ENCODE measurements at places on chromosomes 12 and 14. TPM values are rescaled to one million over a fixed set of nuclear protein-coding genes. Genes with fewer than 3 reads are reported as not detected.

SYT1 gene
- total RNA-seq = not detected

MYL2 gene
- not detected for total RNA-seq

RIPK3 gene
- total RNA-seq = 0.36 TPM

IFNG-AS1 gene
- not detected for total RNA-seq

GPR84 gene
- total RNA-seq = not detected

P2RX2 gene
- total RNA-seq = not detected

EPYC gene
- not detected for total RNA-seq

ACTR10 gene
- 136 TPM for total RNA-seq

TPH2 gene
- not detected for total RNA-seq

ASCL1 gene
- total RNA-seq = not detected

GDF3 gene
- total RNA-seq = not detected

OLR1 gene
- total RNA-seq = not detected

UBR7 gene
- 9.7 TPM for total RNA-seq

GARIN6 gene
- not detected for total RNA-seq

COX8C gene
- not detected for total RNA-seq

APOF gene
- not detected for total RNA-seq

LRRC9 gene
- not detected for total RNA-seq

CFAP251 gene
- 2.6 TPM for total RNA-seq

NGDN gene
- 24.4 TPM for total RNA-seq

PRB2 gene
- not detected for total RNA-seq

HPD gene
- total RNA-seq = 11.4 TPM

HRK gene
- total RNA-seq = not detected

OR6C2 gene
- total RNA-seq = not detected

SDS gene
- total RNA-seq = not detected

ANKRD33 gene
- not detected for total RNA-seq

HAL gene
- total RNA-seq = not detected

OTUB2 gene
- total RNA-seq = 1.5 TPM

SMCO2 gene
- total RNA-seq = not detected

ZNF384 gene
- 33.4 TPM for total RNA-seq

TOMM20L gene
- not detected for total RNA-seq

DUSP16 gene
- total RNA-seq = 3.2 TPM

FOXN4 gene
- total RNA-seq = not detected

ABCD4 gene
- total RNA-seq = 39.5 TPM

SLCO1C1 gene
- 0.32 TPM for total RNA-seq

CYP46A1 gene
- total RNA-seq = 1.4 TPM

GPR135 gene
- 1.1 TPM for total RNA-seq

TAS2R13 gene
- not detected for total RNA-seq

UBE2N gene
- total RNA-seq = 44.2 TPM

VRTN gene
- total RNA-seq = not detected

PRKAG1 gene
- 62.5 TPM for total RNA-seq

ACOT6 gene
- not detected for total RNA-seq

NID2 gene
- 648 TPM for total RNA-seq

BEST3 gene
- not detected for total RNA-seq

DERA gene
- 29.2 TPM for total RNA-seq

WNT1 gene
- total RNA-seq = not detected

TAS2R46 gene
- total RNA-seq = 0.72 TPM

GLT8D2 gene
- 24.3 TPM for total RNA-seq

GNG2 gene
- total RNA-seq = 32.5 TPM

KRT2 gene
- total RNA-seq = not detected

AQP2 gene
- not detected for total RNA-seq

CLEC14A gene
- 85.9 TPM for total RNA-seq

NANOG gene
- not detected for total RNA-seq

CLEC2B gene
- 9.2 TPM for total RNA-seq

POTEM gene
- total RNA-seq = not detected

POU6F1 gene
- 1.5 TPM for total RNA-seq

CPNE6 gene
- not detected for total RNA-seq

BTG1 gene
- 19.0 TPM for total RNA-seq

PTPN11 gene
- total RNA-seq = 79.4 TPM

All from cardiac atrium fibroblast (primary cell).